Activated CD4-positive, alpha-beta memory T cell treated with anti-CD3 and anti-CD28 coated beads, Interleukin-2, amount 10 ng/mL, durations not matched to agents 7 days and 5 days (primary cell): ENCODE measurements at places on chromosomes 3 and 15. TPM values are rescaled to one million over a fixed set of nuclear protein-coding genes. Genes with fewer than 3 reads are reported as not detected.

DNA sequence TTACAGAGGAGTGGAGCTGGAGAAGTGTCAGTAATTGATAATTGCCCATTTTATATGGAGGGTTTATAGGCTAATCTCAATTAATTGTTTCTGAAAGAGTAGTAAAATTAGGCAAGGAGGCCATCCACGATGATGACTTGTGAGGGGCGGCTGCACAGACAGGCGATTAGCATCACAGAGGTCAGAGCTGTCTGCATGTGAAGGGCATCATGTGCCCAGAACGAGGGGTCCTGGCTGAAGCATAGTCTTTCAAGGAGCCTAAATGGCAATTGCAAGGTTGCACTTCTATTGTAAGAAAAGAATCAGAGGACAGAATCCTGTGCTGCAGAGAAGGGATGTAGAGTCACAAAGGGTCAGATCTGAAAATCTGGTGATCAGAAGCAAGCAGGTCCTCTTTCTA is 196.6 kb downstream of the EBLN2 start:
- DNase-seq: no peak

GRCh38 chr3:97863775-97864174 is 42.0 kb downstream of the CRYBG3 start:
- DNase-seq: no peak

GRCh38 chr3:27590437-27591298 is 106.5 kb upstream of the SLC4A7 start:
- no peak for DNase-seq

DNA sequence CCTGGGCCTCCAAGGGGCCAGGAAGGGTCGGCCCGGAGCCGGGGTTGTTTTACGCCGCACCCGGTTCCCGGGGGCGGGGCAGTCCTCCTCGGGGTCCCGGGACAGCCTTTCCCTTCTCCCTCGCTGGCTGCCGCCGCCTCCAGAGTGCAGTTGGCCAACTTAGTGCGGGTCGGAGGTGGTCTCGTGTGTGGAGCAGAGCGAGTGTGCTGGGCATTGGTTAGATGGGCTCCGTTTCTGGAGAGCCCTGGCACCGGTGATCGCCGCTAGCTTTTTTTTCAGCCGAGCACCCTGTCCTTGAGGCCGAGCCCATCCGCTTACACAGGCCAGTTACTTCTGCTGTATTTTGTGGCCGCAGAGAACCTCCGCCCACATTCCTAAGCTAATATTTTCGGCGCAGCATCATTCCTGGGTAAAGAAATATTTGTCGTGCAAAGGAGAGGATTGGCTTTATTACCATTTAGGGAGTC is 585 bp downstream of the KIF23 start:
- peak; percentile 35 for DNase-seq

DNA sequence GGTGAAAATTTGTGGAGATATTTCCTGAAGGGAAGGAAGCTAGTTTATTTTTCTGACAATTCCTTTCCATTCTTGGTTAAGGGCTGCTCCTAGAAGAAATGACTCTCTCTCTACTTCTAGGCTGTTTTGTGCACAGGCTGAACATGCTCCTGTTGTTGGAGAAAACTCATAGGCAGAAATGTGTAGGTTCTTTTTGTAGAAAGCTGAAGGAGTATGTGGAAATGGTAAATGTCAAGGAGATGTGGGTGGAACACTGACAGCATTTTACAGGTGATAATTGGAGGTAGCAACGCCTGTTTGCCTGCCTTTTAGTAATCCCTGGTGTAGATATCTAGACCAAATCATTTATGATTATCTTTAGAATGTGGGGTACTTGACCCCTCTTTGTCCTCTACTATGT is 322.2 kb upstream of the TBC1D5 start:
- DNase-seq: no peak

GRCh38 chr3:24937780-24938179 is 443.1 kb upstream of the THRB start:
- DNase-seq: no peak

DNA sequence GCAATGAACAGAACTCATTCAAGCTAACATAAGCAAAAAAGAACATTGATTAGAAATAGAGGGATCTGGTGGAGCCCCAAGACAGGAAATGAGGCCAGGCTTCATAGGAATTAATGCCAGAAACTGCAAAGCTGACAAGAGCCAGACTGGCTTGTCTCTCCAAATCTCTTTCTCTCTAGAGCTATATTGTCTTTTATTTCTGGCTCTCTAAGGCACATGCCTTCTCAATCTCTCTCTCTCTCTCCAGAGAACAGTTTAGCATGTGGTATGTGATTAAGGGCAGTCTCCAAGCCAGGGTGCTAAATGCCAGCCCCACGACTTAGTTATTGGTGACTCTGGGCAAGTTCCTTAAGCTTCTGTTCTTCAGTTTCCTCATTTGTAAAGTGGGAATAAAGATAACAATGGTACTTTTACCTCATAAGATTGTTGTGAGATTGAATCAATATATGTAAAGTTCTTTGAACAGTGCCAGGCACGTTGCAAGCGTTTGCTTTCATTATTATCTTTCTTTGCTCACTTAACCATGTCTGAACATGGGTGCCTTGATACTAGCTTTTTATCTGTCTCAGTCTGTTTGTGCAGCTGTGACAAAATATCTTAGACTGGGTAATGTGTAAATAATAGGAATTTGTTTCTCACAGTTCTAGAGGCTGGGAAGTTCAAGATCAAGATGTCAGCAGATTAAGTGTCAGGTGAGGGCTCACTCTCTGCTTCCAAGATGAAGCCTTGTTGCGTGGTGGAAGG is 123.2 kb downstream of the BDH1 start:
- DNase-seq: no peak

- no peak for DNase-seq
These were observed 6.3 kb downstream of the OXSR1 start for GRCh38 chr3:38171622-38172021.

GRCh38 chr15:52068004-52068615 is 44.5 kb downstream of the BCL2L10 start:
- DNase-seq: no peak

- DNase-seq: no peak
These were observed 412.9 kb upstream of the SUCLG2 start for GRCh38 chr3:68067314-68067713.

GRCh38 chr15:95922431-95922830 is 408.1 kb upstream of the NR2F2 start:
- no peak for DNase-seq

DNA sequence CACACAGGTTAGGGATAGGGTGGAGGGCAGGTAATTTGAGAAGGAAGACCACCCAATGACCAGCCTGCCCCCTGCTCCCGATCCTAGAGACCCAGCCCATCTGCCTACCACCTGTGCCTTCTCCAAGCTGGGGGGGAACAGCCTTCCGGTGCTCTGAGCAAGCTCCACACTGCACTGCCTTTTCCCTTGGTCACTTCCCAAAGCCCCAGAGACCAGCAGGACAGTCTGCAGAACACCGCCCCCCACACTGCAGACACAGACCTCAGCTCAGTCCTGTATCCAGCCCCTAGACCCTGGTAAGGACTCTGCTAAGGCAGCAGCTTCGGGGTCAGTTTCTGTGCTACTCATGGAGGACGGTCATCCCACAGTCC is 156.9 kb downstream of the MEGF11 start:
- no peak for DNase-seq

DNA sequence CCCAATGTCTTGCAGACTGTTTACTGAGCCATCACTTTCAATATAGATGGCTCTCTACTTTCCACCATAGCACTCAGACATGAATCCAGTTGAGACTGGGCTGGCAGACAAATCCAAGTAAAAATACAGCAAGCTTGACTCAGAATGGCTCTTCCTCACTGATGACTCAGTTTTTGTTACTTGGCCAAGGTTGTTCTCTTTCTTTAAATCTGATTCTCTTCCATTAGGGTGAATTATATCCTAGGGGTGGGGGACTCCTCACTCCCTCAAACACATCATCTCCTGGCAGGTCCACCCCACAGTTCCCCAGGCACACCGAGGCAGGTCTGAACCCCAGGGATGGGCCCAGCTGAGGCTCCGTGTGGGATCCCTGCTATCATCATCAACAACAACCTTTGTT is 157.9 kb downstream of the MEX3B start:
- DNase-seq: no peak

DNA sequence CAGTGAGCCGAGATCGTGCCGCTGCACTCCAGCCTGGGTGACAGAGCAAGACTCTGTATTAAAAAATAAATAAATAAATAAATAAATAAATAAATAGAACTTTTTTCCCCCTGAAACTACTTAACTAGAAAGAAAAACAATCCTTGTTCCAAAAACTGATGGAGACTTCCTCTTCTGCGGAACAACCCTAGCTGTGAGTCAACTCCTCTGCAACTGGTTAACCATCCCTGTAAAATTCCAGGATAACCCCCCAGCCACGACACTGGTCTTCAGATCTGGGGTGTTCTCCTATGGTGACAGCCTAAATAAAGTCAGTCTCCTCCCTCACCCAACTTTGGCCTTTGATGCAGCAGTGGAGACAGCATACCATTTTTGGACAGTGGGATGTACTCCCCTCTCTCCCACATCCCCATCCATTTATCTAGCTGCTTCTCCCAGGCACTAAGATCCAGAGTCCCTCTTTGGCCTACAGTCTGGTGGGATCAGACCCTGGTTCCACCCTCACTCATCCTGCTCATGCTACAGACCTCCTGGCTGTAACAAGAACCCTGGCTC is 352.6 kb downstream of the OCA2 start:
- DNase-seq: no peak

DNA sequence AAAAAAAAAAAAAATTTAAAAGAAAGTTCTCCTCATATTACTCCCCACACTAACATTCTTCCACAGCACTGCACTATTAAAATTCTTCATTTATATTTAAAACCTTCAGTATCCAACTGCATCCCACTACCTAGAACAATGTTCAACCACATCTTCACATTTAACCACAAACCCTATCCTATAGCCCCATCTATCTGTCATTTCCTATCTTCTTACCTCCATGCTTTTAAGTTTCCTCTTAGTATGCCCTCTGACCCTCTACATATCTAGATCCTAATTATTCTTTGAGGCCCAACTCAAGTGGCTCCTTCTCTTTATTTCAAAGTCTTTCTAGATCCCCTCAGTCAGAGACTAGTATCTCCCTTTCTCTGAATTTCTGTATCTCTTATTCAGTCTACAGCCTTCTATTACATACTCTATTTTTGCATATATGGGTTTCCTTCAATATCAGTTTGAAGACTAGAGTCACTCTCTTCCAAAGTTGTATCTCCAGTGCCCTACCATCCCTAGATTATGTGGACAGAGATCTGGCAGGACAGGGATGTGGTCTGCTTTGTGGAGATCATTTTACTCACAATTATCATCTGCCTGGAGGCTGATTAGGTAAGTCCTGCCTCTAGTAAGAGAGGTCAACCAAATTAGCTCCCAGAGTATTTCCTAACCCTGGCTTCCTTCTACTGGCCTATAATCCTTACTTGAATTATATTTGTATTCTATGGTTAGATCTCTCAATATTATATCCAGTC is 1.4 kb downstream of the CIAO2A start:
- DNase-seq: no peak

DNA sequence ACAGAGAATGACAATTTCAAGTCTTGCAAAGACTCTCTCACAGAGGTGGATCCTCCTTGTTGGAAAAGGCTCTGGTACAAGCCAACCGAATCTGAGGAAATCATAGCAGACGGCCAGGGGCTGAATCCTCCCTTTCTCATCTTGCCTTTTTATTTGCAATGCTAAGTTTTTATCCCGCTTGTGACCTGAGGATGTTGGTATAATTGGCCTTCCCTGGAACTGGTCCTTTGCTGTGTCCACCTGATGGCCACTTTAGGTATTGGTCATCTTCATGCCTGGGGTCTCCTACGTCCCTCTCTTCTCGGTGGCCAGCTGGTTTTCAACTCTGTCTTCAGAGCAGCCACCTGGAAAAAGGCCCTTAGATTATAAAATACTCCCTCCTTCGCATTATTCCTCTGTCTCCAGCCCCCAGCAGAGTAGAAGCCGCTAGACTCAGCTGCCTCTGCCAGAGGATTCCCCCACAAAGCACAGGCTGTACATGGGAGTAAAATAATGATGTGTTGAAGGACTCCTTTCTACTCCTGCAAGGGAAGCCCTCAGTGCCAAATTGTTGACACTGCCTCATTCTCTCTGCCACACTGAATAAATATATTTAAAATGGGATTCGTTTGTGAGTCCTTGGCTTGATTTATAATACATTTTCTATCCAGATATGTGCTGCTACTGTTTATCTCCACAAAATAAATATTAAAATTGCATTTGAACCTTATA is 208.9 kb upstream of the CFAP20DC start:
- DNase-seq: no peak

DNA sequence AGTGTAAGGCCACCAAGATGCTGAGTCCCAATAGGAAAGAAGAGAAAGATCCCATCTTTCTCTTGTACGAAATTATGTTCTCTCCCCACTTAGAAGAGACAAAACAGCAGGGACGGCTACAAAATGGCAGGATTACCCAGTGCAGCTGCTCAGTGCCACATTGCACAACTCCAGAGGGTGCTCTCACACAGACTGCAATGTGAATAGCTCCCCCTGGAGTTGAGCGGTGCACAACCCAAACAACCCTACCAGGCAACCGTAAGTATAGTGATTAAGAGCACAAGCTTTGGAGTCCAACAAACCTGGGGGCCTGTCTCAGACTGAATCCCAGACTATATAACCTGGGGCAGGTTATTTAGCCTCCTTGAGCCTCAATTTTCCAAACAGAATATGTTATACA is 3.1 kb upstream of the BHLHE40 start:
- peak; percentile 73 for DNase-seq

GRCh38 chr3:45794177-45794560 is 2.2 kb downstream of the SLC6A20 start:
- DNase-seq: no peak

- no peak for DNase-seq
These were observed 231.6 kb upstream of the AGTR1 start for GRCh38 chr3:148466143-148466542.

- no peak for DNase-seq
These were observed 5.7 kb upstream of the DCUN1D1 start for GRCh38 chr3:182986021-182986420.

DNA sequence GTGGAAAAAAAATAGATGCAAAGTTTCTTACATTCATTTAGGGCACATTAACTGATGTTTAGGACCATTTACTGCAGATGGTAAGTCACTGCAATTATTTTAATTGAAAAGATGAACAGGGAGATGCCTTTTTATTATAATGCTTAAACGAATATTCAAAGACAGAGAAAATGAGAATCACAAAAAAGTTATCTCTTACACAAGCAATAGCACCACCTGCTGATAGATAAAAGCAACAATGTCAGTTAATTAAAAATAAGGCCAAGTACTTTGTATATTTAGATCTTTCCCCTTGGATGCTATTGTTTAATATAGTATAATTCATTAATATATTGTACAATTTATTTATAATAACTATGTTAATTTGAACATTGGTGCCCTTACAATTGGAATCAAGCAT is 55.9 kb downstream of the IFT80 start:
- no peak for DNase-seq

DNA sequence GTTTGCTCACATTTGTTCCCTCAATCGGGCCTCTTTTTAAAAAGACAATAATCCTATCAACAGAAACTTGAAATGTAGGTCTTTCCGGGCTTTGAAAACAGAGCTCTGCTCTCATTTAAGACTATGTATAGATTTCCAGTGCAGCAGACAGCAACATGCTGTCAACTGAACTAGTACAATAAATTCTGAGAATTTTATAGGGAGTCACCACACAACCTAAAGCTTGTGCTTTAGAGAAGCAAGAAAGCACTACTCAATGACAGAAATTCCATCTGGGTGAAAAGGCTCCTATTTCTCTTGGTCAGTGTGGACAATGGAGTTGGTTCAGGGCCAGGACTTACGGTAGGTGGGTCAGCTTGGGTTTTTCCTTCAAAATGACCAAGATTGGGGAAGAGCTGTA is 583.5 kb downstream of the ROBO1 start:
- DNase-seq: no peak

Gene SPTBN5
- total RNA-seq: 1.6 TPM

Gene KLHL24
- total RNA-seq: 31.2 TPM

Gene ALS2CL
- 7.4 TPM for total RNA-seq

Gene SLC9C1
- total RNA-seq: not detected

Gene NME9
- 0.43 TPM for total RNA-seq
